Cerebellar nuclear complex (tissue), 1 donor: ENCODE measurements at places on chromosomes 1 and 21.
A peak's percentile ranks its signal among the peaks of the same experiment; 100 is the strongest.

DNA sequence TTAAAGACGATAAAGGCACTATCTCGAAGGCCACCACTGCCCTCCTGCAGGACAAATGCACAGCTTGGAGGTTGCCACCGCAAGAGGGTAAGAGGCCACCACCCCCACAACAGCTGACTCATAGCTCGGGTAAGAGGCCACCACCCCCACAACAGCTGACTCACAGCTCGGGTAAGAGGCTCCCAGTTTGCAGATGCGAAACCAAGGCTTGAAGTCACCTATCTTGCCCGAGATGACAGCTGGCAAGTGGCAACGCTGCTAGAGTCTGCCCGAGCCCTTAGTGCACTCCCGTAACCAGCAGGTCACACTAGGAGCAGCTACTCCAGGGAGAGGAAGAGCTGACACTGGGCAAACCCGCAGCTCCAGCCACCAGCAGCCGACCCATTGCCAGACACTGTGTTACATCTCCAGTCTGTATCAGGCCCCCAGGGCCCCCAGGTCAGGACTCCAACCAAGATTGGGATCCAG, 17.1 kb upstream of the SPSB1 start:
- DNase-seq = no peak

GRCh38 chr1:1376551-1377226, 1.7 kb upstream of the AURKAIP1 start:
- no peak for DNase-seq

- no peak for DNase-seq
Observed at GRCh38 chr21:45940091-45940490, 41.5 kb upstream of the COL6A1 start.

DNA sequence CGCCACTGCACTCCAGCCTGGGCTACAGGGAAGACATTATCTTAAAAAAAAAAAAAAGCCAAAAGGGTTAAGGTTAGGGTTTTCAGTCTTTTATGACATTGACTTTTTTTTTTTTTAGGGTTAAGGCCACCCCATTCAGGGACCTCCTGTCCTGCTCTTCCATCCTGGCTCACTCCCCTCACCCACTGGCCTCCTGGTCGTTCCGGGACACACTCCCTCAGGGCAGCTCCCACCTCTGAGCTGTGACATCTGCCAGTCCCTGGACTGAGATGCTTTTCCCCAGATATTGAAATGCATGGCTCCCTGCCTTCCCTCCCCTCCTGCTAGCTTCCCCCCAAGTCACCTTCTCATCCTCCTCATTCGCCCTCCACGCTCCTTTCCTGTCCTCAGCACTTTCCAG, 9.6 kb downstream of the PLEKHG5 start:
- no peak for DNase-seq

GRCh38 chr1:219582296-219582695, 30.6 kb downstream of the ZC3H11B start:
- no peak for DNase-seq

DNA sequence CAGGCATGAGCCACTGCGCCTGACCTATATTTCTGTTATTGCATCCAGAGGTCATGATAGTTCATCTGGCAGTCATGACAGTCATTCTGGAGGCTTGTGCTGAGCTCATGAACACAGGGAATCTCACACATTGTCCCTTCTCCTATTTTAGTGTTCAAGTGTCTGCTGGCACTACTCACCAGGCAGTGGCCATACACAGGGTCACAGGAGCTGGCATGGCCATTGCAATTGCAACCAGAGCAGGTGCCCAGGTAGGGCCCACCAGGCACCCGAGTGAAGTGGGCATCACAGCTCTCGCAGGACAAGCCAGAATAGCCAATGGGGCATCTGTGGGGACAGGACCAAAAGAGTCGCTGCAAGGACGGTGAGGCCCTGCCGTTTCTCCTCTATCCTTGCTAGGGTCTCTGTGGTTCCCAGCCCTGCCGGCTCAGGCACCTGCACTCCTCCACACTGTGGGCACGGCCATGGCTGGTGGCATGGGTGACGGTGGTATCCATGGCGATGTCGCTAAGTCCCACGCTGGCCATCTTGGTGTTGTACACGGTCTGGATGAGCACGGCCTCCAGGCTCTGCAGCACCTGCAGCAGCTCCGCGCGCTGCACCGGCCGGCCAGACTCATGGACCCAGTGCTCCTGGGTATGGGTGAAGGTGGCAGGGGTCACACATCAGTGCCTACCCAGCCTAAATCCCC, 57.0 kb downstream of the HSPG2 start:
- no peak for DNase-seq

GRCh38 chr1:159132271-159132881, 39.0 kb upstream of the CADM3 start:
- DNase-seq = peak; percentile 29

DNA sequence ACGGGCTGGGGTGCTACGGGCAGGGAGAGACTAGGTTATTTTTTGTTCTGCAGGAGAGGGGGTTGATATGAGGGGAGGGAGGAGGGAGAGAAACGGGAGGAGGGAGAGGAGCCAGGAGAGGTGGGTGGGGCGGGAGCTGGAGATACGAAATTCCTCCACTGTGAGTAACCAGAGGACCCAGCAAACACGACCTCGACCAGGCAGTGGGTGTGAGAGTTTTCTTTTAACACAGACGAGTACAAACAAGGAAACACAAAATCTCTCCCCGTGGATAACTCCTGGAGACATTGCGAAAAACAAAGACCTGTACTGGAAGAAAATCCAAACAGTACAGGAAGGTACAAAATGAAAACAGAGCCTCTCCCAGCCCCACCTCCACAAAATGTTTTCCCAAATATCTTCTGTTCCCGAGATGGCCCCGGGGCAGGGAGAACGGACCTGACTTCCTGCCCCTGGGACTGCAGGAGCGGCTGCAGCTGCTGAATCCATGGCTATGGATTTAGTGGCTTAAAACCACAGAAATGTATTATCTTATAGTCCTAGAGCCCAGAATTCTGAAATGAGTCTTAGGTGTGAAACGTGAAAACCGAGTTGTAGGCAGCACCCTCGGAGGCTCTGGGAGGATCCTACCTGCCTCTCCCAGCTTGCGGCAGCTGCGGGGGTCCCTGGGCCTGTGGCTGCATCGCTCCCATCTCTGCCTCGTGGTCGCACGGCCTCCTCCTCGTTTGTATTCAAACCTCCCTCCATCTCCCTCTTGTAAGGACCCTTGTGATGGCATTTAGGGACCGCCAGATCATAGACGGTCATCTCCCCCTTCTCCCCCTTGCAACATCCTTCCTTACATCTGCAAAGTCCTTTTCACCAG, 82.2 kb downstream of the RIPK4 start:
- DNase-seq = no peak

- no peak for DNase-seq
Observed at GRCh38 chr1:192579010-192579738, 3.6 kb downstream of the RGS1 start.

- no peak for DNase-seq
Observed at GRCh38 chr1:223845037-223845809, 524 bp downstream of the TP53BP2 start.

DNA sequence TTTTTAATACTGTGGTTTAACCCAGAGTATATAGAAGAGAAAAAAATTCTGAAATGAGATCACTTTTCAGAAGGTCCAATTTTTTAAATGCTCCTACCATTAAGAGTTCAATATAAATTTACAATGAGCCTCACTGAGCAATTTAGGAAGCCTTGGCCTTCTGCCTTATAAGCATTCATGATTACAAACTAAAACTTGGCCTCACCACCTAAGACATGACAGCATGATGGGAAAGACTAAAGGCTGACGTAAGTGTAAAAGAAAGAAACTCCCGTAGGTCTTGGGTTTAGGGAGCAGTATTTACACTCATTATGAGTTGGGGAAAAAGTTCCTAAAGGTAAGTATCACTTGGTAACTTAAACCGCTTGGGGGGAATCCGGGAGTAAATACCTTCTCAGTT, 70.7 kb upstream of the ESRRG start:
- DNase-seq = no peak

DNA sequence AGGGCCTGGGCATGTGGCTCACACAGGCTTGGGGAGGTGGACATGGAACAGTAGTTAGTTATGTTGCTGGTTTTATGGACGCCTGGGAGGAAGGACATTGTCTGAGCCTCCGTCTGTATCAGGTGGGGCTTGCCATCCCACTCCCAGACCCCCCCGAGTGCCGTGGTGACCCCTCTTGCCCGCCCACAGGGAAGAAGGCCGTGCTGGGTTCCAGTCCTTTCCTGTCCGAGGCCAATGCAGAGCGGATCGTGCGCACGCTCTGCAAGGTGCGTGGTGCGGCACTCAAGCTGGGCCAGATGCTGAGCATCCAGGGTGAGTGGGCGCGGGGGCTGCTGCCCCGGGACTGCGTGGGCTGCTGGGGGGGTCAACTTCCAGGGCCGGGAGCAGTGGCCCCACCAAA, 41.7 kb downstream of the COQ8A start:
- DNase-seq = no peak

DNA sequence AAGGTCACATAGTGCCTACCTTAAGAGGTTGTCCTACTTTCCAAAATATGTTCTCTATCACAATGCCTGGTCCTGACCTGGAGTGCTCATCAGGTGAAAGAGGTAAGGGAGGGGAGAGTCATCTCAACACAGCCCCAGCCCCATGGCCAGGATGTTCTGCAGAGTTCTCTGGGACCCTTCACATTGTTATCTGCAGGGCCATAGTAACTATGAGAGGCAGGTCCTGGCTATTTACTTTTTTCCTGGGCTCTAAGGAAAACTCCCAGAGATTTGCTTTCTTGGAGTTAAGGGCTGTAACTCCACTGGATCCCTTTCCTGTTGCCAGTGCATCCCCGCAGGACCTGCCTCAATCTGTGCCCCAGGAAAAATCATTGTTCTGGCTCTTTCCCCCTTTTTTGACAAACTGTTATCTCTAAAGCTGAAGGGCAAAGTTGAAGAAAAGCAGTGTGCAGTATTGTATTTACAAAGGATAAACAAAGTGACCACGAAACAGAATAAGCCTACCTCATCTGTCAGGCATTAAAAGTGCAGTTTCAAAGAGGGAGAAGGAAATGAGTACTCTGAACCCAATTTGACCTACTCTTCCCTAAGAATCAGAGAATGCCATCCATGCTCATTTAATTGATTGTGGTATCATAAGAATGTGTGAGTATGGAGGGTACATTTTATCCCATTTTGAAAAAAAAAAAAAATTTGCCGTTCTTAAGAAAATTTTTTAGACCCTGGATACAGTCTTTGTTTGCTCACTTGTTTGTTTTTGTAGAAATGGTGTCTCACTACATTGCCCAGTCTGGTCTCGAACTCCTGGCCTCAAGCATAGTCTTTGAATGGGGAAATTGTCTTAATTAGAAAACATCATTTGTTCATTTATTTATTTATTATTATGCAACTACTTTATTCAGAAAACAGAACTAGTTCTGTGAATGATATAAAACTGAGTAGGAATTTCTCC, 149.6 kb downstream of the RHOU start:
- DNase-seq = no peak

- DNase-seq = no peak
Observed at GRCh38 chr1:212162635-212163034, 122.6 kb upstream of the PPP2R5A start.

DNA sequence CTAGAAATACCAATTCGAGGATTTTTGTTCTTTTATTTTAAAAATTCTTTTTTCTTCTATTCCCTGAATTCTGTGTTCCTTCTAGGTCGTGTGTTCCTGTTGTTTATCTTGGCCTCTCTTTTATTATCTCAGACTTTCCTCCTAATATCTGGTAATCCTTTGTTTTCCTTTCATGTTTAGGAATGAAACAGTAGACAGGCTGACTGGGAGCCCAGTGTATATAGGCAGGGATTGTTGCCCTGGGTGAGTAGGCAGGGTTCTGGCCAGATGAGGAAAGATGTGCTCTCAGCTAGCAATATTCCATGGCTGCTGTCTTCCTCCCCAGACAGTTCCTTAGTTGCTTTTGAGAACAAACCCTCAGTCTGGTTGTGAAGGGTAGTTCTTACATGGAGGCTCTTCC, 161.8 kb upstream of the PDE4B start:
- DNase-seq = no peak

- DNase-seq = no peak
Observed at GRCh38 chr1:160541622-160542302, 18.7 kb upstream of the SLAMF6 start.

DNA sequence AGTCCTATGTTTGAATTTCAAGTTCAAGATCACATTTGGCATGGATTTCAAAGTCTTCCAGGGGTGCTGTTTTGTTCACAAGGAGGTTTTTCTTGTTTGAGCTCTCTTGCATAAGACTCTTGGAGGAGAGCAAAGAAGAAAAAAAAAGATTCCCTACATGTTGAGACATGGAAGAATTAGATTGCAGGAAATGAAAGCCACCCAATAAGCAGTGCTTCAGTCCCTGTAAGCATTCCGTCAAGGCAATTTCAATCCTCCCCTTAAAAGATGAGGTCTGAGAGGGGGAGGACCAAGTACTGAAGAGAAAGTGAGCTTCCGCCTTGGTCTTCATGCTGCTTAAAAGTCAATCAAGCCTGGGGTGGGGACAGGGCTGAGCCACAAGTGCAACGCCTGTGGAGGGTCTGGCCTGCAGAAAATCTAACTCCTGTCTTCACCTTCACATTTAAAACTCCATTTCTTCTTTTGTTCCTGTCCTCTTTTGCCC, 50.2 kb downstream of the LPAR3 start:
- no peak for DNase-seq

DNA sequence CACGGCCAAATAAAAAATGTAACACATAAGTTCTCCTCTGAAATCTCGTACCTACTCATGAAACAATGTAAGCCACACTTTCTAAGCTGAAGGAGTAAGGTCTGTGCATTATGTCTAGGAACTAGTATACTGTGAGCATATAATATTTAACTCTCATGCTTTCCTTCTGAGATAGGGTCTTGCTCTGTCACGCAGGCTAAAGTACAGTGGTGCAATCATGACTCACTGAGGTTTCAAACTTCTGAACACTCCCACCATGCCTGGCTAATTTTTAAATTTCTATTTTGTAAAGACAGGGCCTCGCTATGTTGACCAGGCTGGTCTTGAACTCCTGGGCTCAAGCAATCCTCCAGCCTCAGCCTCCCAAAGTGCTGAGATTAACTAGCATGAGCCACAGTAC, 71.3 kb downstream of the AHCTF1 start:
- no peak for DNase-seq

DNA sequence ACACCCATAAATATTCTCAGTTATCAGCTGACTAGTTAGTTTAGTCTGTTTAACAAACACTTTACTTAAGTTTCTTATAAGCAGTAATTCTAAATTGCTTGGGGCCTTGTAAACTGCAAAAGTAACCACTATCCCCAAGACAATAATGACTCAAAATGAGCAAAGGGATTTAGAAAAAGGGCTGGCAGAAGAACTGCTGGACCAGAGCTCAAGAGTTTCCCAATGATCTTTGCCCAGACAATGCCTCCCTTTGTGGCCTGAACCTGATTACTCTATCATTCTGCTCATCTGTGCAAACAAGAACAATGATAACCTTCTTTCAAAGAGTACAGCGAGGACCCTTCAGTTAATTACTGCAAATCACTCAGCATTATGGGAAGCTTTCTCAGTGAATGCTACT, 123.5 kb downstream of the TIAM1 start:
- DNase-seq = no peak

- no peak for DNase-seq
Observed at GRCh38 chr1:212536586-212536985, 72.0 kb upstream of the ATF3 start.

DNA sequence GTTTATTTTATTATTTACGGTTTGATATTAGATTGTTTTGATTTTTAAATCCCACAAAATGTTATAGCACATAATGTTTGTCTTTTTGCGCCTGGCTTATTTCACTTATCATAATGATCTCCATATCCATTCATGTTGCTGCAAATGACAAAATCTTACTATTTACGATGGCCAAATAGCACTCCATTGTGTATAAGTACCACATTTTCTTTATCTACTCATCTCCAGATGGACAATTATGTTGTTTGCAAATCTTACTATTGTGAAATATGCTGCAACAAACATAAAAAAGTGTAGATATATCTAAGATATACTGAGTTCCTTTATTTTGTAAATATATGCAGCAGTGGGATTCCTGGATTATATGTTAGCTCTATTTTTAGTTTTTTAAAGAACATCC, 1568.3 kb downstream of the AMY1C start:
- no peak for DNase-seq
